AG20443 (cell line): ENCODE measurements at places on chromosomes 6 and 20.

DNA sequence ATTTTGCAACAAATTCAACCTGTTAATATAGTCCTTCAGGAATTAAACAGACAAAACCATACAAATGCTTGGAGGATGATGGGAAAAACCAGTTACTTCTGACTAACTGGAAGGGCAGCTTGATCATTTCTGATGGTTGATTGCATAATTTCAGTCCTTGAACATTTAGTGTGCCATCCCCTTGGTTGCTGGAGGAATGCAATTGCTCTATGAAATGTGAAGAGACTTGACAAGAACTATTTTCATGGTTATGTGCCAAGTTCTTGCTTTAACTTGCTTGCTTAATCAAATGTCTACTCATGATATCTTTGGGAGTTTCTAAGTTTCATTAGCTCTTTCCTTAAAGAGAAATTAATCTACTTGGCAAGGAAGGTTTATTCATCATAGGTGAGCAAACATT is 45.2 kb downstream of the ANKEF1 start:
- DNase-seq: peak; percentile 67

- no peak for DNase-seq
Observed at GRCh38 chr6:109770047-109770446, 79.0 kb downstream of the FIG4 start.

DNA sequence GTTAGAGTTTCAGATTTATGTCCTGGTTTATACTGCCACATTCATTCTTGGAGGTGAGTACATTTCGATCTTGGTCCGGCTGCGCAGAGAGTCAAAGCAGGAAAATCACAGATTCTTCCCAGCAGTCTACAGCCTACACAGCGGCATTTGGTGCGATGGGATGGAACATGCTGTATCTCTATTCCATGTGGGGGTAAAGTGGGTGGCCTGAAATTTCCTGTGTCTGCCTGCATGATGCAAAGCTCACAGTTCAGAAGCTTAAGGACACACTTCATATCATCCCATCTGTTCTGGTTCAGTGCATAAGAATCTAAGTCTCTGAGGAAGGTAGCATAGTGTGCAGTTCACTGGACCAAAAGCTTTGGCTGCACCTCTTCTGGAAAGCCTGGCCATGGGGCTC is at the start of gene DEFB127:
Gene DEFB127, plus strand, starts transcription at position 301 of the 400 bp plus-strand sequence. Its CDS starts 91 bp downstream, at position 392.
- DNase-seq: no peak

DNA sequence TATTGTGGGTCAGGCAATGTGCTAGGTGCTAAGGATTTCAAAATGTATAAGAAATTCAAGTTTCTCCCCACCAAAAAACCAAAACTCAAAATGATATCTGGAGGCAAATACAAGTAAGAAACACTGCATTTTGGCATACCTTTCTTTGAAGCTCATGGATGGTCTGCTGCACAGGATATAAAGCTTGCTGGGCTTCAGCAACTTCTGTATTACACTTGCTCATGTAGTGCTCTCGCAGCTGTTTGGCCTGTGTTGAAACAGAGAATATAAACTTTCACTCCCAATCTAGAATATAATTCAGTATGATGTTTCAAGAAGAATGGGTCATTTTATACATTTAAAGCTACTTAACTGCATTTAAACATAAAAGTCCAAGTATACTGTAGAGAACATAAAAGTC is 39.6 kb downstream of the SHPRH start:
- no peak for DNase-seq

DNA sequence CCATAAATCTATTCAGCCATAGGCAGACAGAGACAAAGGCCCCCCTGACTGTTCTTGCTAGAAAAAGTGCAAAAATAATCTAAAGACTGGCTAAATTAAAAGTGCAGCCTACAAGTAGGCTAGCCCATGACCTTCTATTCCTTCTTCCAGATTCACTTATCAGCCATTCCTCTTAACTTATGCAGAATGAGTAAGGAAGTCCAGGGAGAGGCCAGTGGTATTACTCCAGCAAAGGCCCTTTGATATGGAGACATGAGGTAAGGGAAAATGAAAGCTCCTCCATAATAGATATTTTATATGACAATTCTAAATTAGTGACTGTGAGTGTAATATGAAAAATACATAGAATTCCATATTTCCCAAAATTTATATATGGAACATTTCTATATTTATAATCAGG is 199.4 kb downstream of the TBC1D32 start:
- no peak for DNase-seq

DNA sequence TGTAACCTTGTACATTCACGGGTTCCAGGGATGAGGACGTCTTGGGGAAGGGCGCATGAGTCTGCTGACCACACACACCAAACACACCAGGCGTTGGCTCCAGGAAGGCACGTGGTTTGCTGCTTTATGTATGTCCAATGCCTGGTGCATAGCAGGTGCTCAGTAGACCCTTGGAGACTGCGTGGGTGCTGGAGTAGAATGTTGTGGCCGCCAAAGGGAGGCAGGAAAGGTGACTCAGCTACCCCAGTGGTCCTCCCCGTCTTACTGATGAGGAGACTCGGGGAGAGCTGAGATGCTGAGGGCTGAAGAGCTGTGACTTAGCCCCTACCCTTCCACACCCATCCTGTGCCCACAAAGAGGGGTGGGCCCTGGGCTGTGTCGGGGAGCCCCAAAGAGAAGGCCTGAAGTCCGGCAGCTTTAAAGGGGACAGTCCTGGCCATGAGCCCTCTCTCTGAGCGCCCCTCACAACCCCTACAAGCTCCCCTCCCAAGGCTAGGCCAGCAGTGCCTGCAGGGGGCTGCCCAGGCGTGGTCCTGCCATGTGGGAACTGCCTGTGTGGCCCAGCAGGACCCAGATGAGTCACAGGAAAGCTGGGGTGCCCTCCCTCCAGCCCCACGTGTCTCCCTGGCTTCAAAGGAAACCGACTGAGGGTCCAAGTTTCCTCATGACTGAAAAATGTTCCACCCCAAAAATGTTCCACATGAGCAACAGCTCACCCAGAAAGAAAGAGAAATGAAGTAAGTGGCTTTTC is 28.0 kb upstream of the PTGIS start:
- DNase-seq: peak; percentile 75

DNA sequence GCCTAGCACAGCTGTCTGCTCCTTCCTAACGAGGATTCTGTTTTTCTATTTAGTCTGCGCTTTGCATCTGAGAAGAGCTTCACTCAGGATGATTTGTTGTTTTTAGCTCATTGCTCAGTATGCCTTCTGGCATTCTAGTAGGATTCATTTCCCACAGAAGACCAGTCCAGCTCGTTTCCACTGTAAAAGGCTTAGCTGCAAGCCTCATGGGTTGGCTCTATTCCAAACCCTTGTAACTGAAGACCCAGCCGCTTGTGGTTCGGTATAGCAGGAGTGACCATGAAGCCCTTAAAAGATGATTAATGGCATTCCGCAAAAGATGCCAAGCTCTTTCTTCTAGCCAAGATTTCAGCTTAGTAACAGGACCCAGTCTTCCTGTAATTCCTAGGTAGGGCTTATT is 7.2 kb downstream of the ADGRF1 start:
- DNase-seq: peak; percentile 56

GRCh38 chr20:21936261-21936660 is 230.8 kb downstream of the PAX1 start:
- DNase-seq: no peak

DNA sequence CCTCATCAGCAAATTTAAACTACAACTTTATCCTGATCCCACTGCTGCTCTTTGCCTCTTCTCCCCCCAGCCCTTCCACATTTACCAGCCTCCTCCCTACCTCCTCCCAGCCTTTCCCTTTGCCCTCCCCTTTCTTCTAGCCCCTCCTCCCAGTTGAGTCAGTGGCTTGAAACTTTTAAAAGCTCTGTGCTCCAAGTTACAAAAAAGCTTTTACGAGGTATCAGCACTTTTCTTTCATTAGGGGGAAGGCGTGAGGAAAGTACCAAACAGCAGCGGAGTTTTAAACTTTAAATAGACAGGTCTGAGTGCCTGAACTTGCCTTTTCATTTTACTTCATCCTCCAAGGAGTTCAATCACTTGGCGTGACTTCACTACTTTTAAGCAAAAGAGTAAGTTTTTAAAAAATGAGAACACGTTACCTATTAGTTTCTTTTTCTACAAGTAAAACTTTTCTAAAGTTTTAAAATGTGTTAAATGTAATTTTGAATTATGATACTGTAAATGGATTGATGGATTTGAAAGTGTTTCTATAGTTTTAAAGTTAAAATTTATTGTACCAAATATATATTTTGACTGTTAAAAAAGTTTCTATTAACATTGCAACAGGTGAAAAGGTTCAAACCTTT is at the start of gene GJA1:
Gene GJA1, plus strand, starts transcription at position 203 of the 626 bp plus-strand sequence. CDS start 11,202 bp downstream, outside the sequence.
- DNase-seq: peak; percentile 80

DNA sequence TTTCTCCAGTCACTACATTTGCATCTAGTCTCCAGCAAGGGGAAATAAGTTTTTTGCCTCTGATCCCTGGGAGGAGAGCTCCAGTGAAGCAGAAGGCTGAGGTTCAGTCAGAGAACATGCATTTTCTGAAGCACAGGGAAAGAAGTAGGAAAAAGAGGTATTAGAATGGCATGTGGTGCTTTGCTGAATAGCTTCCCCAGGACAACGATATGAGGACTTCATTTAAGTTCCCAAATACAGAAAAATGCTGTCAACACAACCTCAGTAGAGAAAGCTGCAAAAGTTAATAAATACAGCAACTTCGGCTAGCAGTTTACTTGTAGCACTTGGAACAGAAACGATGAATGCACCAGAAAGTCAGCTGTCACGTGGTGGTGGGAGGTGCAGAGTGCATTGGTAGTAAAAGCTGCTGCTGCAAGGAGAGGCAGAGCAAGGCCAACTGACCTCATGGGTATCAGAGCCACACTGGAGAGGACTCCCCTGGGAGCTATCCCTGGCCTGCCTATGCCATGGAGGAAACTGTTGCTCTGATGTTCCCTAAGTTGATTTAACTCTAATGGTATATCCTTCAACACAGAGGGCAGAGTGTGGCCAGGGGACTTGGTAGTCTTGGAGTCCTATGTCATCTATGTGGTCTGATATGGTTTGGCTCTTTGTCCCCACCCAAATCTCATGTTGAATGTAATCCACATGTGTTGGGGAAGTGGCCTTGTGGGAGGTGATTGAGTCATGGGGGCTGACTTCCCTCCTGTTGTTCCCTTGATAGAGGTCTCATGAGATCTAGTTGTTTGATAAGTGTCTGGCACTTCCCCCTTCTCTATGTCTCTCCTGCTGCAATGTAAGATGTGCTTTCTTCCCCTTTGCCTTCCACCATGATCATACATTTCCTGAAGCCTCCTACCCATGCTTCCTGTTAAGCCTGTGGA is 85.9 kb downstream of the ADTRP start:
- DNase-seq: no peak

DNA sequence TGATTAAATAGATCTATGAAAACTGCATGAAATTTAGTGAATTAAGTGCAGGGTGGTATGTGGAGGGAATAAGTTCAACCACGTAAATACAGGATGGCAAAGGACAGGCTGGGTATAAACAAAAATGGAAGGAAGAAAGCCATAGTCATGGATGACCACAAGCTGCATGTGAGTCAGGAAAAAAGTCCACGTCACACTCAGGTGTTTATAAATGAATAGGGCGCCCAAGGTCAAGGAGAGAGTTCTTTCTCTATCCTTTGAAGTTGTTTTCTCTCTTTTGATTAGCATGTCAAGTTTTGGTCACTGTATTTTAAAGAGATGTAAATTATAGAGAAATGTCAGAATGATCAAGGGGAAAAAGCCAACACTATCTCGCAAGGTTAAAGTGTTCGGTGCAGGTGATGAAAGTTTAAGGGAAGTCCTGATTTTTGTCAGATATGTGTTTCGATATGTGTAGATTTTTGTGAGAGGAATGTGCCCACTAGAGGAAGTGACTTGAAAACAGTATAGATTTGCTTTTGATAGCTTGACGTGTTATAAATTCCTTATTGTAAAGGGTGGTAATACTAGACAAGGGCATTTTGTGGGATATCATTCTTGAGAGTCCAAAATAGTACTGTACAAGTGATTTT is 58.7 kb downstream of the MAP3K4 start:
- no peak for DNase-seq

GRCh38 chr6:127851197-127851596 is 49.7 kb downstream of the THEMIS start:
- peak; percentile 18 for DNase-seq

DNA sequence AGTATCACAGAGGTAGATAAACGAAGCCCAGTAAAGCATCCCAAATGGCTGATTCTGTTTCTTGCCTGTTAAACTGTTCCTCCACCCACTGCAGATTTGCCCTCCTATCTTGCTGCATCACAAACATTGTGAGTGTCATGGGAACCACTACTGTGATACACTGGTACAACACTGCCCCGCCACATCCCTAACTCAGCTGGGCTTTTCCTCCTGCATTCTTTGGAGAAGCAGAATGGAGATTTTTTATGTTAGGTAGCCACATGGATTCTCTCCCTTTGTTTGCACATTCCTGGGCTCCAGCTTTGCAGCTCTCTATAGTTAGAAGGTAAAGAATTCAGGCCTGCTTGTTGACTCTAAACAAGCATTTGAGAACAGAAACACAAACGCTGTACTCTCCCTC is 234.1 kb downstream of the TMEM242 start:
- DNase-seq: peak; percentile 71

- DNase-seq: peak; percentile 31
Observed at GRCh38 chr20:35091816-35092523, 637 bp downstream of the TRPC4AP start.

- no peak for DNase-seq
Observed at GRCh38 chr6:1153696-1154245, 158.1 kb upstream of the FOXQ1 start.

DNA sequence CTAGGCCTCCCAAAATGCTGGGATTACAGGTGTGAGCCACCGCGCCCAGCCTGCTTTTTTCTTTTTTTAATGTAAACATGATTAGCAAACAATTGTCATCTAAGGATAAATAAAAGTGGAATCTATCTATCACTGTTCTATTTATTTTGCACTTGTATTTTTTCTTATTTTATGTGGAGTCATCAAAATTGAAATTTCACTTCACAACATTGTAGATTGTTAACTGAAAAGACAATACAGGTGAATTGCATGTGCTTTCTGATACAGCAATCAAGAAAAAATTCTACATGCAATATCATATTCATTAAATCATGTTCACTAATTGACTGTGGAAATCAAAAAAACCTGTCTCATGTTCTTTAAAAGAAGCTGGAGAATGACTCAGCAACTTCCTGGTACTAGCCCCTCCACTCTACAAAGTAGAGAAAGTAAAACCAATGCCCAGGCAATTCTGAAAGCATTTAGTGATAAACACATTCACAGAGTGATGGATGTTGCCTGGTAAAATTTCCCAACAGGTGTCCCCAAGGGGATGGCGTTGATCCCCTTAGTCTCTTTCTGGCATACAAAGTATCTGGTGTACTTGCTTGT is 10.7 kb upstream of the RFX6 start:
- no peak for DNase-seq

- DNase-seq: no peak
Observed at GRCh38 chr6:12567682-12568081, 148.9 kb upstream of the PHACTR1 start.

- peak; percentile 60 for DNase-seq
Observed at GRCh38 chr6:692356-692851, 535 bp downstream of the EXOC2 start.

DNA sequence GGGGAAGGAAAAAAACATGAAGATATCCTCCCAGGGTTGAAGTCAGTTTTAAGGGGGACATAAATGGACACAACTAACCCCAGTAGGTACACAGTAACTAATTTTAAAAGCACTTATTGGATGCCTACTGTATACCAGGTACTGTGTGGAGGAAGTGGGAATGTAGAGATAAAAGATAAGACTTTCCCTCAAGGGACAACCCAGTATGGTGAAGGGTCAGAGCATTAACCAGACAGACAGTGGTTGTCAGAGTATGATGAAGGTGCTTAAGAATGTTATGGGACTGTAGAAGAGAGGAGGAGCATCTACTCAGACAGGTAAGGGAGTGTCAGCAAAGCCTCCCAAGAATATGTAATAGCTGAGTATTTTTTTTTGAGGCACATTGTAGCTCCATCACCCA is 906 bp downstream of the ABCF1 start:
- no peak for DNase-seq
